ENCODE measurements at places on chromosomes 13 and 19.

- no peak for DNase-seq
Measured at GRCh38 chr19:33887891-33888290, 91.2 kb downstream of the KCTD15 start.

- DNase-seq: no peak
Measured at GRCh38 chr19:33698576-33699435, 77.1 kb downstream of the CHST8 start.

DNA sequence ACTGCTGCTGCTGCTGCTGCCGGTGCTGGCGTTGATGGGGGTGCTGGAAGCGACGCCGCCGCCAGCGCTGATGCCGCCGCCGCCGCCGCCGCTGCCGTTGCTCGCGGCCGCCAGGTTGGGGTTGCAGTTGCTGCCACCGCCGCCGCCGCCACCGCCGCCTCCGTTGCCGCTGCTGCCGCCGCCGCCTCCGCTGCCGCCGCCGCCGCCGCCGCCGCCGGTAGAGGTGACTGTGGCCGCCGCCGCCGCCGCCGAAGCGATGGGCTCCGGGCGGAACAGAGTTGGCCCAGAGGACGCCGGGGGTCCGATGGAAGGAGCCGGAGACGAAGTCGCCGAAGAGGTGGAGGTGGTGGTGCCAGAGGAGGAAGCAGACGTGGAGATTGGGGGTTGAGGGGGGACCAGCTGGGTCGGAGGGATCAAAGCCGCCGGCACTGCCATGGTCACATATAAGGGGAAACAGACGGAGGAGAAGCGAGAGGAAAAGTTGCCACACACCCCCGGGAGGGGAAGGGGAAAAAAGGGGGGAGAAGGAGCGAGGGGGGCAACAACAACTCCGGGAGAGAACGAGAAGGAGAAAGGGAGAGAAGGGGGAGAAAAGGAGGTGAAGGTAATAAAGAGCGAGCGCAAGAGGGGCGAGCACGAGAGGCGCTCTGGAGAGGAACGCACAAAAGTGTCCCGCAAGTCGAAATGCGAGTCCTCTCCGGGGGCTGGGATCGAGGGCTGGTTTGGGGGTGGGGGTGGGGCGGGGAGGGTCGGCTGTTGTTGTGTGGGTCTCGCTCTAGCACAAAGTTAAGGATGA, 471 bp downstream of the DACH1 start:
- DNase-seq: peak; percentile 54

- no peak for DNase-seq
Measured at GRCh38 chr13:59494151-59494550, 669.6 kb downstream of the DIAPH3 start.

DNA sequence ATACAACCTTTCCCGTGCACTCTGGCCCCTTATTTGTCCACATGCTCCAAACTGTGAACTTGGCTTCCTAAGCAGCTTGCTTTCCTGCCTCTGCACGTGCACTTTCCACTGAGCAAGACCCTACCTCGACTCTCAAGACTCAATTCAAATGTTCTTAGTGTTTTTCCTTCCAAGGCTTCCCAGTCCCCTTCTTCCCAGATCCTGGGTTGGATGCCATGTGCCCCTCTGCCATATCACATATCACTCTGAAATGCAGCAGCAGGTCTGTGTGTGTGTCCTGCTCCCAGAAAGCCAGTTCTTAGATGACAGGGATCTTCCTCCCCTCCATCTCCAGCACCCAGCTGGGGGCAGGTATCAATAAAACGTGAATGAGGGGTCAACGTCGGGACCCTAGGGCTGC, 3.0 kb downstream of the ZNF557 start:
- no peak for DNase-seq

All from activated naive CD8-positive, alpha-beta T cell treated with anti-CD3 and anti-CD28 coated beads, Interleukin-2, amount 10 ng/mL, durations not matched to agents 7 days and 5 days (primary cell).